ENCODE measurements at places on chromosomes 12 and 14.

DNA sequence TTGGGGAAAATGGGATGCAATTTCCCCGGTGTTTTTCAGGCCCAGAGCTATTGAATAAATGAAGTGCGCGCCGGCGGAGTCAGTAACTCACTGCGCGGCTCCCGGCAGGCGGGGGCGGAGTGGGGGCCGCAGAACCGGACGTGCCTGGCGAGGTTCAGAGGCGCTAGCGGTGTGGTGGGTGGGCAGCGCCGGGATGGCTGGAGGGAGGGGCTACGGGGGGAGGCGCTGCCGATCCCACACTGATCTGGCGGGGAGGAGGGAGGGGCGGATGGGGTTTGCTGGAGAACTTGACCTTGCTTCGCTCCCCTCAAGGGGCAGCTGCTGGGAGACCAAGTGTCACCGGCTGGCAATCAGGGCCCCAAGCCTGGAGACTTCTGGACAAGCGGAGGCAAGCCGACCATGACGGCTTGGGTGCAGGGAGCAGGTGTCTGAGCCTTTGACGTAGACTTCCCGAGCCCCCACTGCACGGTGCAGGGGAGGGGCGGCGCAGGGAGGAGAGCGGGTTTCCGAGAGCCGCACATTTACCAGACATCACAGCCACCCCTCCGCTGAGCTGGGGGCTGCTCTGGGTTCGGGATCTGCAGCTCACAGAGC is 174.1 kb upstream of the RTL1 start:
- peak; percentile 51 for DNase-seq

GRCh38 chr12:17875230-17875629 is 214.8 kb downstream of the RERGL start:
- DNase-seq, result no peak

GRCh38 chr14:64053694-64054669 is 201.2 kb downstream of the SYNE2 start:
- DNase-seq, result no peak

DNA sequence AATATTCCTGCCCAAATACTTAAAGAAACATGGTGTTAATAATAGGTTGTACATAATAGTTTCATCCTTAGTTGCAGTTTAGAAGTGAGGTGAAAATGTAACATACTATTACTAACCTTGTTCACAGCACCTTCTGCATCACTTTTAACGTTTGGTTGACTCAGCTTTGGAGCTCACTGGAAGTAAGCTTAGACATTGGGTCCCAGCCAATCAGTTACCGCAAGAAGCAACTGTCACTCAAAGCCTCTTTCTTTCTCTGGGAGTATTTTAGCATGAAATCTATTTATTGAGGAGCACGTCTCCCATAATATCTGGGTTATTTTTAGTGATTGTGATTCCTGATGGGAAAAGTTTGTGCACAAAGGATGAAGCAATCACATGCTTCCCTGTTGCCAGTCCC is 472.6 kb downstream of the SNAPC1 start:
- DNase-seq, result no peak

- DNase-seq, result no peak
Measured at GRCh38 chr14:44347316-44347715, 159.8 kb downstream of the FSCB start.

GRCh38 chr12:22121224-22121623 is 75.2 kb downstream of the CMAS start:
- peak; percentile 16 for DNase-seq

GRCh38 chr12:2692080-2692479 is 102.7 kb upstream of the FKBP4 start:
- no peak for DNase-seq

DNA sequence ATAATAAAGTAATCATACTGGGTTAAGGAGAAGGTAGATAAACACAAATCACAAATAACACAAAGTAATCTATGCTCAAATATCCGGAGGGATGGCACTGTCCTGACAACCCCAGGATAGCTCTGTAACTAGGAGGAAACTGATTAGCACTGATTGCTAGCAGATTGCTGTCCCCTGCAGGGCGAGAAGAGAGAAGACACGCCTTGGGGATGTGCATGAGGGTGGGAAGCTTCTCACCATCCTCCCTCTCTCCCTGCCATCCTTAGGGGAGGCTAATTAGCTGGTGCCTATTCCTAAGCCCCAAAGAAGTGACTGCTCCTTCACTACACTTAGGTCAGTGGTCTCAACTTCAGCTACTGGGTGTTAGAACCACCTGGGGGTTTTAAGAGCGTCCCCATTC is 27.0 kb upstream of the TMEM260 start:
- DNase-seq, result peak; percentile 47

DNA sequence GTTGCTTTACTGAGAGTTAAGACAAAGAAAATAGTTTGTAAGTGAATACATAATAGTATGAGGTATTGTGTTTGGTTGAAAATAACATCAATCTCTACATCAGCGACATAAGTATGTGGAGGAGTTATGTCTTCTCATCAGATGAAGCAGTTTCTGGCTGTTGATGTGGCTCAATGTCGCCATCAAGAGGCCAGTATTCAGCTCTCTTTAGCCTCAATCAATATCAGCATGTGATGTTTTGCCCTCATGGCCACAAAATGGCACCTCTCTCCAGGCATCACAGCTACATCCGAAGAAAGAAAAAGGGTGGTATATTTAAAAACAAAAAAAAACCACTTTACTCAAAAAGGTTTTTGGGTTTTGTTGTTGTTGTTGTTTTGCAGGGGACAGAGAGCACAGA is 302.3 kb upstream of the TMEM132C start:
- no peak for DNase-seq

DNA sequence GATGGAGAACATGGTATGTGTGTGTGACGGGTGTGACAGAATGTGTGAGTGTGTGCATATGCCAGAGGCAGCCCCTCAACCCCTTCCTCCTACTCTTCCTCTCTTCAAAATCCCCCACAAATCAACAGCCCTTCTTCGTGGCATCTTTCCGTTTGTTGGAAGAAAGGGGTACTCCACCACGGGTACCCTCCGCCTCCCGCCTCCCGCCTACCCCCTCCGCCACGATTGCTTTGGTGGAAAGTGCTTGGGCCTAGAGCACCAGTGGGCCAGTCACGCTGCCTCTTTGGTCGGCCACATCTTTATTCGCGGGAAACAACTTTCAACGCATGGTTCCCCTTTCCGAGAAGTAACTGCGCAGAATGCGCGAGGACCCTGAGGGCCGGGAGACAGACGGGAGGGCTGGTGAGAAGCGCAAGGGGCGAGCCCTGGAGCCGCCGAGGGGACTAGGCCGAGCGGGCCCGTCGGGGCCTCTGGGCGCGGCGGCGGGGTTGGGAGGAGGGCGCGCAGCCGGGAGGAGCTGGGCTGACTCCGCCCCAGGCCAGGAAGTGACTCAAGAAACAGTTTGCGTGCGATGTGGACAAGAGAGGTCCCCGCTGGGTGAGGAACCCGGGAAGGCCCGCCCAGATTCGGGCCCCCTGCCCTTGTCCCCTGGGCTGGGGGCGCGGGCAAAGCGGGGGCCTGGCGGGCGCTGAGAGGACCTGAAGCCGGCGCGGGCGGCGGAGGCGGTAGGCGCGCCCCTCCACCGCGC is at the start of the genes CBLN3 and KHNYN:
CBLN3 (minus strand) TSS at position 274 of the 748 bp plus-strand sequence. CDS start 614 bp downstream, outside the sequence.
KHNYN (plus strand) TSS at position 560 of the 748 bp plus-strand sequence. CDS start 777 bp downstream, outside the sequence.
- peak; percentile 79 for DNase-seq

DNA sequence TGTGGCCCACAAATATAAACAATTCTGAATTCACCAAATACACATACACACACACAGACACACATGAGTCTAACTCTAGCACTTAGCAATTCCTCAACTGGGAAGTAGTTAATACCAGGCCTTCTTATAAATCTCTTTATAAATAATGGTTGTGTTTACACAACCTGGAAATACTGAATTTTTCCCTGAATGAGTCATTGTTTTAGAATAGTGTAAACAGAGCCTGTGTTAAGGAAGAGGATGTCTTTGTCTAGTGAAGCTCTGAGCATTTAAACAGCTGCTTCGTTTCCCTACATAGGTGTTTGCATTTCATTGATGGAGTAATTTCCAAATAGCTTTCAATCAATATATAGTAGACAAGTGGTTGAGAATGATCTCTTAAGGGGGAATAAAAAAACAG is 218.8 kb downstream of the BTG1 start:
- peak; percentile 95 for DNase-seq

GRCh38 chr12:54697851-54698250 is 49.7 kb upstream of the DCD start:
- no peak for DNase-seq

DNA sequence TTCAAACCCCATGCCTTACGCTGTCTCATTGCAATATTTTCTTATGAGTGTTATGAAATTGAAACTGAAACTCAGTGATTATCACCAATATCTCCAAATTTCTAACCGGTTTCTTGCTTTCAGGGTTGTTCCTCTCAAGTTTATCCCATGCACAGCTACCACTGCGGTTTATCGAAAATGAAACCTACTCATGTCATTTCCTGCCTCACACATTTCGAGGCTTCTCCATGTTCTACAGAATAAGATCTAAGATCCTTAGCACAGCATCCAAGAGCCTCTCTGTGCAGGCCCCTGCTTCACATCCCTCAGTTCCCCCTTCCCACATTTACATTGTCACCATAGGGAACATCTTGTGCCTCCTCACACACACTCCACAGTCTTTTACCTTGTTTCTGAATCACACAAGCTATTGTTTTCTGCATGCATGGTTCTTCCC is 45.5 kb upstream of the FAR2 start:
- DNase-seq, result no peak

DNA sequence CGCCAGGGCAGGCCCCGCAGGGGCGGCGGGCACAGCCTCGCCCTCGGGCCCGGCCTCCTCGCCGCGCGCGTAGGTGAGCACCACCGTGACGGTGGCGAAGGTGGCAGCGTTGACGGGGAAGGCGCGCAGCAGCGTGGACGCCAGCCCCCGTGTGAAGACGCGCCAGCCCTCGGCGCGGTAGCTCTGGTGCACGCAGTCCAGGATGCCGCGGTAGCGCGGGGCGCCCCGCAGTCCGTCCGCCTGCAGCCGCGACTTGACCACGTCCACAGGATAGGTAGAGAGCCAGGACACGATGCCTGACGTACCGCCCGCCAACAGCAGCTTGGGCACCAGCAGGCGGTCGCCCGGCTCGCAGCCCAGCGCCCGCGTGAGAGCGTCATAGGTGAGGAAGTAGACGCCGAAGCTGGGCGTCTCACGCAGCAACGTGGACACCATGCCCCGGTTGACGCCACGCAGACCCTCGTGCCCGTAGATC is 13.9 kb downstream of the SLC25A29 start:
- no peak for DNase-seq

DNA sequence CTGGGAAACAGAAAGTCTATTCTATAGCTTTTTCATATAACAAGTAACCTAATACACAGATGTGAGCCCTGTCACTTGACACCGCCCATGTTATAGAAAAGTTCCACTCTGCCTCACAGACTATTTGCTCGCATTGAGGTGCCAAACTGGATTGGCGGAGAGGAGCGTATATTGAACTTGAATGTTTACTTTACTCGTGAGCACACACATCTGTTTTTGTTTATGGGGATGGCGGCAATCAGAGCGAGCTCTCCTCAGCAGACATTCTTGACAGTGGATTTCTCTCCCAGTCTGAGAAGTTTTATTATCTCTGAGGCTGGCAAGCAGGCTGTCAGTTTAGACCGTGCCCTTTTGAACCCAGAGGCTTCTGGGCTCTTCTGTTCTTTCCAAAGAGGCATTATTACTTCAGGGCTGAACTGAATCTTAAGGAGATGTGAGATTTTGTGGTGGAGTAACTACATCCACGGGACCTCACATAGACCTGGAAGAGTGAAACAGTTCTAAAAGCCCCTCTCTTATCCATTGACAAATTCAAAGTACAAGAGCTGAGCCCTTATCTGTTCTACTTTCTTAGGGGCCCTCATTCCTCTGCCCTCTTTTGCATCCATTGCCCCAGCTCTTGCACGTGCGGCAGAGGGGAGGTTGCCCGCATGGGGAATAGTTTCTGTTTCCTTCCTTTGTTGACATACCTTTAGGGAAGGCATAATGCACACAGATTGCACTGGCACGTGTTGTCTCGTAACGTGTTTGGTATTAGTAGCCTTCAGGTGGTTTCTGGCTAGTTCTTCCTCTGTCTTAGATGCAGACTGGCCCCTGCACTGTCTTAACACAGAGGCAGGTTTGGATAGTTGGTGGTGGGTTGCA is 68.2 kb downstream of the DRAM1 start:
- DNase-seq, result no peak

GRCh38 chr12:55700255-55701018 is 7.3 kb downstream of the ITGA7 start:
- no peak for DNase-seq

DNA sequence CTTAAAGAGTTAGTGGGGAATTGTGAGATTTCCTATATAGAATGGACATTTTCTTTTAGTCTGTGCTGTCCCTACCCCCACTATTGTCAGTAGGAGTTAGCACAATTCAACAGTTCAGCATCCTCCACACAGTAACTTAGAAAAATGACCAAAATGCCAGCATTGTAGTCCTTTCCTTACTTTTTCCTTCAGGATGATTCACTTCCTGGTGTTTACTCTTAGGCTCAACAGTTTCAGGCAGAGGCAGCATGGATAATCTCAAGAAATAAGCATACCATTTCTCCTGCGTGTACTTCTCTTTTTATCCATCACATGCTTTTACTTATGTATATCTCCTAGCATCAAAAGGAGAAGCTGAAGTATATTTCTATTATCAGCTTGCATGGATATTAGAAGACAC is 683.4 kb downstream of the SLC16A7 start:
- no peak for DNase-seq

DNA sequence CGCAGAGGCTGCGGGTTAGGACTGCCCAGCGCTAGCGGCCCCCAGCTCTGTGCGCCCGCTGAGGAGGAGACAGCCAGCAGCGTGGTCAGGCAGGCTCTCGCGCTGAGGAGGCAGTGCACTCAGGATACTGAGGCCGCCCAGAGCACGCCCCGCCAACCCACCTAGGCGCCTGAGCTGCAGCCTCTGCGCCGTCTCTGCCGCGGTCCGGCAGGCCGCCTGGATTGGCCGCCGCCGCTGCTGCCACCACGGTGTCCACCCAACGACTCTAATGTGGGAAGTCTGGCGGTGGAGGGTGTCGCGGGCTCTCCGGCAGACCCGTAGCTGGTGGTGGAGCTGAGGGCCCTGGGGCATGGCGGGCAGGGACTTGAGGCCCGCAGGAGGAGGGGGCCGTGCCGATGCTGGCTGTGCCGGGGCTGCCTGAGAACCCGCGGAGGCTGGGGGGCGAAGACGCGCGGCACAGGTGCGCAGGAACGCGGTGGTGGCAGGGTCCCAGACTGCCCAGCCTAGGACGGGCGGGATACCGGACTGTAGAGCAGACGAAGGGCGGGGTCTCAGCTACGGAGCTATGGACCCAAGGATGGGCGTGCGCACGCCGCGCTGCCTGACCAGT is 69.9 kb downstream of the ASCL4 start:
- peak; percentile 8 for DNase-seq

GRCh38 chr14:74302152-74302628 is 544 bp downstream of the ABCD4 start:
- DNase-seq, result peak; percentile 21

DNA sequence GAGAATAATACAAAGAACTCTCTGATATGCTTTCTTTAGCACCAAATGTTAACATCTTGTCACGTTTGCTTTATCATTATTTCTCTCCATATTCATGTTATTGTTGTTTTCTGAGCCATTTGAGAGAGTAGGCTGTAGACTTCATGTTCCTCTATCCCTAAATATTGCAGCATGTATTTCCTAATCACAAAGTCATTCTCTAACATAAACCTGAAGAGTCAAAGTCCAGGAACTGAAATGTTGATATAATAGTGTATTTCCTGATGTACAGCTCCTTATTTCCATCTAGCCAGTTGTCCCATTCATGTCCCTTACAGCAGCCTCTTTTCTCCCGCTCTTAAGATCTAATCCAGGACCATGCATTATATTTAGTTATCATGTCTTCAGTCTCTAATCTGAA is 72.8 kb downstream of the SPATS2 start:
- no peak for DNase-seq

GRCh38 chr14:37153005-37153404 is 19.4 kb downstream of the SLC25A21 start:
- DNase-seq, result no peak

Measured in NCI-H146 (cell line).